NCI-H2081 treated with DMSO at 0.1 percent for 48 hours (cell line): ENCODE measurements at places on chromosomes 6 and 20.

DNA sequence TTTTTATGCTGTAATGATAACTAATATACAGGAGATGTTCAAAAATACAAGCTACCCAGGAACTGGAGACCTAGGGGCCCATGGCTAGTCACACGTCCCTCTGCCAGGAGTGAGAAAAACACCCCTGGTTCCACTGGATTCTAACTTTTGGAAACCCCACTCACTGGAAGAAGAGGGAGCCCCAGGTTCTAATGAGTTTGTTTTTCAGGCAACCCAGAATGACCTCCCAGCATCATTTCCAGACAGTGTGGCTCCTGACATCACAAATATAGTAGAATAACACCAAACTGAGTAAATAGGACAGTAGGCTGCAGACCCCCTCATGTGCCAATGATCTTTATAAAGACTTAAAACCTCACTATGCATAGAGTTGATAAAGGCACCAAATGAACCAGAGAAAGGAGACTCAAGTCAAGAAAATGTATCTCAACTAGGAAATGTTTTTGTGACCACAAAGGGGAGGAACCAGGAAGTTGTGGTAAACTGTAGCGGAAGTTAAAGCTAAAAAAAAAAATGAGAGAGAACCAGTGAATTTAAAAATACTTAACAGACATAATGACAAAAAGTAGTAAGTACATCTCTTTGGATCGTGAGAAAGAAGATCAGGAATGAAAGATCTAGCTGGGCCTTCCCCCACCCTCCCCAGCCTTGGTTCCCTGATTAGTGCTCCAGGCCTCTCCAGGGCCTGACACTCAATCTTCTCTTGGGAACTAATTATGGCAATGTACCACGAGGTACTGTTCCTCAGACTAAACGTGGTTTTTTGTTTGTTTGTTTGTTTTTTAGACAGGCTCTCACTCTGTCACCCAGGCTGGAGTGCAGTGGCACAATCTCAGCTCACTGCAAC lies 19.8 kb downstream of the HLA-E start:
- no peak for DNase-seq

DNA sequence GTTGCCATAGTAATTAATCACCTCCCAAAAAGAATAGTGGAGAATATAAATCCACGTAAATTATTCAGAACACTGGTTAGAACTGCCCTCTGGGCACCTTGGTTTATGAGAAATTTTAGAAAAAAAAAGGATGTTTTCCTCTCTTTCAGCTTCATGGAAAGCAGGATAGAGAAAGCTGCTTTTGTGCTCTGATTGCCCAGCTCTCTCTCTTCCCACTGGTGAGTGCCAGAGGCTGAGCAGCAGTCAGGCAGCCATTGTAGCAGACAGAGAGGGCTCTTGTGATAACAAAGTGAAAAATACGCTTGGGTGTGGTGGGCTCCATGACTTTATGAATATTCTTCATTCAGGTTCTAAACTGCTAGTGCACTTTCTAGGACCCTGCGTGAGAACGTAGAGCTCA lies 26.4 kb downstream of the SLC35F1 start:
- DNase-seq = no peak

DNA sequence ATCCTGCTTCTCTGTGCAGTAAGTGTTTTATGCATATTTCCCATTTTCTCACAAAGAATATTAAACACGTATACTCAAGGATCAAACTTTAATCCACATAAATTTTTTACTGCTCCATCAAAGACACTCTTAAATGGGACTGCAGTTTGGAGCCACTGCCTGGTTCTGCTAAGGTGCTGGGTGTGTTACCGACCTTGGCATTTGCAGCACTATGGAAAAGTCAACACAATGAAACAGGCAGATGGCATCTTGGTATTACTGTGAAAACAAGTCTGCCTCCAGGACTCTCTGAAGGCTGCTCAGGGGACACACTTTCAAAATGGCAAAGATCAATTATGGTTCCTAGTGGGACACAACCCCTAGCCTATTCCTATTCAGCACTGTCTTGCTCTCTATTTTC lies 17.3 kb upstream of the HLA-G start:
- DNase-seq = no peak

DNA sequence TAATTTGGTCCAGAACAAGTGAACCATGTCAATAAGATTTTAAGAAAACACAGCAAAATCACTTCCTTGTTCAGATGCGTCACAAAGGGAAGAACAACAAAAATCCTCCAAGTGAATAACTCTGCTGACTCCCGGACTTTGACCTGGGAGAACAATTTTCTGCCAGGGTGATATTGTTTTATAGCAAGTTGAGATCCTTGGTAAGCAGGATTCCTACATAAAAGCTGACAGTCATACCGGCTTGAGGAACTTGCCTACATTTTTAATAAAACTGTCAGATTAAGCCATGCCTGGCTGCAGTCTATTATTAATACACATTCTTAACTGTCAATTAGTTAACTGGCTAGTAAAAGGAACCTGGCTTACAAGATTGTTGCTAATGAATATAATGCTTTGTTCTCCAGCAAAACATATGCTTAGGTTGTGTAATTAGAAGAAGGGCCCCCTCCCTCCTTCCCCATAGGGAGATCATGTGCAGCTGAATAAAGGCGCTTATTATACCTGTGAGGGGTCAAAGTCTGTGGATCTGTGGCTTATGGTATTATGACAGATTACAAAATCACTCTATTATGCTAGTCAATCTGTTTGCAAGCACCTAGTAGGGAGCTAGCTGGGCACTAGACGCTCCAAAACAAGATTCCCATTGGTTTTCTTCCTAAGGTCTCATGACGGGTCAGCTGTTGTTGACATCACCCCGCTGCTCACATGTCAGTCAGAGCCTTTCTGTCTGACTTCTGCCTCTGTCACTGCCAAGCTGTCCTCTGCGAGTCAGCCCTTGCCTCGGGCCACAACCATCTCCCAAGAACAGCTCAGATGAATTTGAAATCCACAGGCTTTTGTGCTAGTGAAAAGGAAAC lies 44.6 kb upstream of the SEC63 start:
- DNase-seq = no peak

GRCh38 chr6:112372226-112372806 lies 25.2 kb downstream of the RFPL4B start:
- DNase-seq = no peak

DNA sequence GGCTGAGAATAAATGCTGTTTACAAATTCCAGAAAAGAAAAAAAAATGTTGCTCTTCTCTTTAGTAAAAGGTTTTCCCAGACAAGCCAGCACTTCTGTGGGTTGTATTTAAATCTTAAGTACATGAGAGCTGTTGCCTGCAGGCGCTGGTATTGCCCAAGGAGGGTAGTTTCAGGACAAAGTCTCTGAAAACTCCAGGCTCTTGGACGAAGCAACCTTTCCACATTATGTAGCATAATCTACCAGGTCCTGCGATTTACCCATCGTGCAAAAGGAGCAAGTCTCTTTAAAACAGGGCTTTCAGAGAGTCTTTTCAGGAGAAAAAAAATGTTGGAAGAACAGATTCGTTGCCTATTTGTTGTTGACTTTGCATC lies 65.6 kb downstream of the PLG start:
- DNase-seq = no peak

GRCh38 chr6:45044086-45044485 lies 284.0 kb upstream of the RUNX2 start:
- DNase-seq = no peak

DNA sequence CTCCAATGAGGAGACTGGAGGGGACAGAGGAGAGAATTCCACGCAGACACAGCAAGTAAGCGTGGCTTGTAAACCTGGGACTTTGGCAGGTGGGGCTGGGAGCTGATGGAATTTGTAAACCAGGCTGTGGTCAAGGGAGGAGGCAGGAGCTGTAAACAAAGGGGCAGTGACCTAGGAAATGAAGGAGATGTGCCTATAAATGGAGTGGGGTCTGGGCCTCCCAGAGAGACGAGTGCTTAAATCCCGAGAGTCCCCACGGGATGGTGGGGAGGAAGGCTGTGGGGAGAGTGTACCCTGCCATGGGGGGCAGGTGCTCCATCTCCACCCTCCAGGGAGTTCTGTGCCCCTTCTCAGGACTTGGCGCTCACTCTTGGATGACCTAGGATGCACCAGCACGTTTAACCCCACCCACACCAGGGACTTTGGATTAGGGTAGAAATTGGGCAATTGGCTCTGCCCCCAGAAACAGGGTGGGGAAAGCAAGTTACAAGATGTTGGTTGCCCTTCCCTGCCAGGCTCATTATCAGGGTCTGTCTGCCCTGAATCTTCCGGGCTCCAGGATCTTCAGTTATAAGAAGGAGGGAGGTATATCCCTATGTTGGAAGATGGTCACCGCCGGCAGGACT lies 4.0 kb upstream of the DHX16 start:
- no peak for DNase-seq
